GM20000 (cell line): ENCODE measurements at places on chromosomes 12 and 14.

DNA sequence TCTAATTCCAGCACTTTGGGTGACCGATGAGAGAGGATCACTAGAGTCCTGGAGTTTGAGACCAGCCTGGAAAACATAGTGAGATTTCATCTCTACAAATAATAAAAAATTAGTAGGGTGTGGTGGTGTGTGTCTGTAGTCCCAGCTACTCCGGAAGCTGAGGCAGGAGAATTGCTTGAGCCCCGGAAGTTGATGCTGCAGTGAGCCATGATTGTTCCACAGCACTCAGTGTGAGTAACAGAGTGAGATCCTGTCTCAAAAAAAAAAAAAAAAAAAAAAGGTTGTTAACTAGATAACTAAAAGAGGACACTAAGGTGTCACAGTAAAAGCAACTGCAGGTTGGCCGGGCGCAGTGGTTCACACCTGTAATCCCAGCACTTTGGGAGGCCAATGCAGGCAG lies 121.3 kb upstream of the MAX start:
- no peak for DNase-seq

DNA sequence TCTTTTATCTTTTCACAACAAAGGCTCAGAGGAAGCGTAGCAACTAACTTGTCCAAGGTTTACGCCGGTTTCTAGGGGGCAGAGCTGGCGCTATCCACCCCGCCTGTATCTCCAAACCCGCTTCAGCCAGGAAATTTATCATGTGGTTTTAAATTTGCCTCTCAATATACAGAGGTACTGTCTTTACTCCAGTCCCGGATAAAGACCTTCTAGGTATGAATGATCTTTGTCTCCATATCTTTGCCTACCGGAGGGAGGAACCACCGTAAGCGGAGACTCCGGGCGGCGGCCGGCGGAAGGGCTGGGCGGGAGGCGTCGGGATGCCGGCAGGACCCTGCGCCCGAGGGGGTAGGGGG lies 693 bp upstream of the RIMKLB start:
- DNase-seq: no peak

- DNase-seq: no peak
Observed at GRCh38 chr12:58310368-58310767, 369.0 kb downstream of the ATP23 start.

DNA sequence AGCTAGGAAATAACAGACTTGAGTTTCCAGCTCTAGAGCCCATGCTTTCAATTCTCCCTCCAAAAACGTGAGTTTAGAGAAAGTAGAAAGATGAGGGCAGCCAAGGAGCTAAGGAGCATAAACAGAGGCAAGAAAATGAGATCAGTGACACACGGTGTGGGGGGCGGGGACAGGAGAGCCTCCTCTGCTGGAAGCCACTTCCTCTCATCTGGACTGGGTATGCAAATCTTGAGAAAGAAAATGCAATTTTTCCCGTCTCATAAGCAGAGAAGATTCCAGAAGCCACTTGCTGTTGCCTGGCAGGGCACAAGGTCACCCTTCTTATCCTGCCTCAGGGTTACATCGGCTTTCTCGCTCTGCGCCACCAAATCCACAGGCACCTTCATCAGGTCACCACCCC lies 6.0 kb downstream of the OR10P1 start:
- DNase-seq: peak; percentile 31

- DNase-seq: peak; percentile 33
Observed at GRCh38 chr12:113057565-113058485, 1.3 kb downstream of the DTX1 start.

- no peak for DNase-seq
Observed at GRCh38 chr12:43480591-43480990, 71.4 kb downstream of the ADAMTS20 start.

- DNase-seq: no peak
Observed at GRCh38 chr14:95533822-95534221, 1.0 kb upstream of the GLRX5 start.

GRCh38 chr14:88007608-88008007 lies 2.7 kb downstream of the GPR65 start:
- no peak for DNase-seq

GRCh38 chr14:33279865-33280264 lies 341.2 kb downstream of the NPAS3 start:
- no peak for DNase-seq

- DNase-seq: no peak
Observed at GRCh38 chr14:33742166-33742565, 208.7 kb downstream of the EGLN3 start.

DNA sequence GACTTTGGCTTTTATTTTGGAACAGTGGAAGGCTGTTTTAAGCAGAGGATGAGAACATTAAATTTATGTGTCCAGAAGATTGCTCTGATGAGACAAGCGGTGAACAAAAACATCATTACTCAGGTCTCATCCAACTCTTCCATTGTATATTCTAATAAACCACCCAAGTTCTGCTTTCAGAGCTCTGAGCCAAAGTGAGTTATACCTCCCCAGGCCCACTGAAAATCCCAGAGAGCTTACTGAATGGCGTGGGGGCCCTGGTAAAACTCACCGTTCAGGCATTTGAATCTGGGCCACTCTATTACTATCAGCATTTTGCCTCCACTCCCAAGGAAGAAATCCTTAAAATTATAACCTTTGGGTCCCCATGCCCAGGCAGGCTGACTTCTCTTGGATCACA lies 122.0 kb upstream of the HIF1A start:
- DNase-seq: no peak

GRCh38 chr12:121568518-121568917 lies 12.3 kb downstream of the KDM2B start:
- no peak for DNase-seq

- no peak for DNase-seq
Observed at GRCh38 chr14:104556256-104557021, 23.1 kb upstream of the C14orf180 start.

DNA sequence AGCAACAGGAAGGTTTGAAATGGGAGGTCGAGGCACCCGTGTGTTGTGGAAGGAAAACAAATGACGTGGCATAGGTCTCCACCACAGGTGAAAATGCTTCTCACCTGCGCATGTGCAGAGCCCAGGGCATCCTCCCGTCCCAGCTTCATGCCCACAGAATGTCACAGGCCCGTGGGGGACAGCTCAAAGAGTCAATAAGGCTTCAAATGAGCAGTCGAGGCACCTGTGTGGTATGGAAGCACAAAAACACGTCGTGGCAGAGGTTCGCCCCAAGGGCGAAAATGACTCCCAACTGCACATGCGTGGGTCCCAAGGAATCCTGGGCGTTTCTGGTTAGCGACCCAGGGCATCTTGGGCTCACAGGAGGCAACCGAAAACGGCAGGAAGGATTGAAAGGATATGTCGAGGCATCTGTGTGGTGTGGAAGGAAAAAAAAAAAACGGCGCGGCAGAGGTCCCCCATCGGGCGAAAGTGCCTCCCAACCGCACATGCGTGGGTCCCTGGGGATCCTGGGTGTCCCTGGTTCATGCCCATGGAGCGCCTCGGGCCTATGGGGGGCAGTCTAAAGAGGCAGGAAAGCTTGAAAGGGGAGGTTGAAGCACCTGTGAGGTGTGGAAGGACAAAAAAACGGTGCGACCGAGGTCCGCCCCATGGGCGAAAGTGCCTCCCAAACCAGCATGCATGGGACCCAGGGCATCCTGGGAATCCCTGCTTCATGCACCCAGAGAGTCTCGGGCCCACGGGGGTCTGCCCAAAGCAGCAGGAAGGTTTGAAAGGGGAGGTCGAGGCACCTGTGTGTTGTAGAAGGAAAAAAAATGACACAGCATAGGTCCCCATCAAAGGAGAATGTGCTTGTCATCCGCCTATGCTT lies 578.5 kb downstream of the ALG10 start:
- DNase-seq: no peak

- DNase-seq: no peak
Observed at GRCh38 chr14:68033336-68033932, 213.9 kb downstream of the RAD51B start.

DNA sequence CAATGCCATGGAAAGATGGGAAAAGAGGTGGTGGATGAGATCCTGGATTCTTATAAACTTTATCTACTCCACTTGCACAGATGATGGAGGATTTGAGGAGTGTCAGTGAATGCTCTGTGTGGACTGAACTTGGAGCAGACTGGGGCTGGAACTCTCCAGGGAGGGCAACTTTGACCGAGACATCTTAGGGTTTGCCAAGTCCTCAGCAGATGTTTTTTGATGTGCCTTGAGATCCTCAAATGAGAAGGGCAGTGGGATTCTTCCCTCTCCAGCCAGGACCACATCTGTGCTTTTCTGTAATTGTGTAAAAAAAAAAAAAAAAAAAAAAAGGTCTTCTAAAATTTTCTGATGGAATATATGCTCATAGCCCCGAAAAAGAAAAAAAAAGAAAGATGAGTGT lies 23.0 kb upstream of the MYL2 start:
- no peak for DNase-seq

DNA sequence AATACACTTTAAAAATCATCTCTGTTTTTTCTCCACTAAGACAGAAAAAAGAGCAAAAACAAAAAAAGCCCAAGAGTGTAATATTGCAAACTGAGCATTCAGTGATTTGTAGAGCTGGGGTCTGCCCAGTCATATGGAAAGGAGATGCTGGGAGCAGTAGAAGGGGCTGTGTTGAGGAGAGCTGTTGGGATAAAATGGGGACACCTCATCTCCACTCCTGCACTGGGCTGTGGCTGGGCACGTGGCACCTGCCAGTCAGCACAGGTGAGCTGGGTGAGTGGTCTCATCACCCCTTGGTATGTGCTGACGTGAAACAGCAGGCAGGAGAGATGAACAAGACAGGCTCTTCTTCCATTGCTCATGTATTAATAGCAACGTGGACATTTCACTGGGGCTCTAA lies 217.4 kb downstream of the C12orf42 start:
- DNase-seq: no peak

DNA sequence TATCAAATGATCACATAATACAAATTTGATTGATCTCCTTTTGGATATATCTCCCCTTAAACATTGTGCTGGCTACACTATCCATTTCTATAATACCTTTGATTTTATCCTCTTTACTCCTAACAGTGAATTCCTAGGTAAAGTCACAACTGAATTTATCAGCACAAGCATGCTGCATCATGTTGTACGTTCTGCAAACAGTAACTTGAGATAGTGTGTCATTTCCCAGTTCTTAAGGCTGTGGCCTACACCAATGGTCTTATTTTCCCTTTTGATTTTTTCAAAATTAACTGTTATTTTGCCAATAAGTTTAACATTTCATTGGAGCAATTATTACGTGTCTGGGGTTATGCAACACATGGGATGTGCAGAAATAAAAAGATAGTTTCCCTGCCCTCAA lies 24.8 kb downstream of the PRKCH start:
- no peak for DNase-seq

GRCh38 chr12:96177013-96177412 lies 17.2 kb upstream of the ELK3 start:
- no peak for DNase-seq

DNA sequence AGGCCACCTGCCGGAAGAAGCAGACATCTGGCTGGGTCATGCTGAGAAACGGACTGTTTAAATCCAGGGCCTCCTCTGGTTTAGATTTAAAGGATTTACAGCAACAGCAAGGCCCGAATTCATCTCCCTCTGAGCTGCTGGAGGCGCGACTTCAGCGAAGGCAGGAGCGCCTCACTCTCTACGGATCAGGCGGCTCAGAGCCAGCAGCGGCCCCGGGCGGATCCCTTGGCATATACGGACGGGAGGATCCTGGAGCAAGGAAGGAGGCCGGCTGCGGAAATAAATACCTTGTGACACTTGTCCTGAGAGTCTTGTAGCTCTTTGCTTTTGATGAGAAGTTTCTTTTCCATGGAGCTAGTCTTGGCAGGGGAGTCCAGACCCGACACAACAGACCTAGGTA lies 92.4 kb downstream of the CIT start:
- DNase-seq: no peak

- DNase-seq: no peak
Observed at GRCh38 chr12:119841433-119842210, 35.5 kb downstream of the CIT start.

- peak; percentile 44 for DNase-seq
Observed at GRCh38 chr14:87896393-87897380, 96.3 kb downstream of the GALC start.

DNA sequence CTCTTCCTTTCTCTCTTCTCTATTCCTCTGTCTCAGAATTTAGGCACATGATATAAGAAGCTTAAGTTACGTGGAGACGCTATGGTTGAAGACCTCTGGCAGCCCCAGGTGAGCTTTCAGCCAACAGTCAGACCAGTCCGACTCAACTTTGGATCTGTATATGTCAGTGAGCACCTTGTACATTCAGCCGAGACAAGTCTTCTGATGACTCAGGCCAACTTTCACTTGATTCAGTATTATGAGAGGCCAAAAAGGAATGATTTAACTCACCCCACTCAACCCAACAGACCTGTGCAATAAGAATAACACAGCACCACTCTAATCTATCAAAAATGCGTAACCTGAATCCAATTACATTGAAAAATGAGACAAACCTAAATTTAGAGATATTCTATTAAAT lies 47.5 kb upstream of the FOXG1 start:
- DNase-seq: no peak

- DNase-seq: no peak
Observed at GRCh38 chr12:116184763-116185162, 92.7 kb downstream of the MED13L start.

DNA sequence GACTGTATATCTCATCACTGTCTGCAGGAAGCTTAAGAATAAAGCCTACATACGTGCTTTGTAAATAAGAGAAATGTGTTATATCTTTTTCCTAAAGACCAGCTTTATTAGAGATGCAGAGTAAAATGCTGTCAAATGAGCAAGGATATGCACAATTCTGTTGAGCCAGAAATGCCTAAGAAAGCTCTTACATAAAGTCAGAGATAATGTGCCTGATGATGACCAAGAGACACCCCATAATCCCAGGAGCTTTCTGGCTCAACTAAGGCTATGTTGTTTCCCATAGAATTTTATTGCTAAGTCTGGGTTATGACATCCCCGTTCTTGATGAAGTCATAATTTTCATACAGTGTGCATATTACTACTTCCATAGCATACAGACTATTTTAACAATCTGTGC lies 209.9 kb downstream of the GALC start:
- no peak for DNase-seq

- DNase-seq: no peak
Observed at GRCh38 chr12:31387466-31387865, 61.5 kb upstream of the SINHCAF start.

- no peak for DNase-seq
Observed at GRCh38 chr12:5692850-5693249, 252.2 kb downstream of the ANO2 start.
